ENCODE measurements at places on chromosomes 12 and 14.

DNA sequence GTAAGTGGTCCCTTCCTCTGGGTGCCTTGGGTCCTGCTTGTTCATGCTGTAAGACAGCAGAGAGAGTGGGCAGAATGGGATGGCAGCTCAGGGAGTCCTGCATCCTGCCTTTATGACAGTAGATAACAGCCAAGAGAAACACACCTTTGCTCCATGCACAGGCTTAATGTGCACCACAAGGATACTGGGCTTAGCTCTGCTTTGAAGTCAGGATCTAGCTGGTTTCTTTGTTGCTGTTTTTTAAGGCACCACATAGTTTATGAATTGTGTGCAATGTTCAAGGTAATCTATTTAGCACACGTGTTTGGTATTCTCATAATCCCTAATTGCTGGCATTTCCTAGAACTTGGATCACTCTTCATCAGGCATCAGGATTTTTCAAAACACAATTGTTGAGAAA is 239.5 kb upstream of the DCN start:
- DNase-seq, result no peak

DNA sequence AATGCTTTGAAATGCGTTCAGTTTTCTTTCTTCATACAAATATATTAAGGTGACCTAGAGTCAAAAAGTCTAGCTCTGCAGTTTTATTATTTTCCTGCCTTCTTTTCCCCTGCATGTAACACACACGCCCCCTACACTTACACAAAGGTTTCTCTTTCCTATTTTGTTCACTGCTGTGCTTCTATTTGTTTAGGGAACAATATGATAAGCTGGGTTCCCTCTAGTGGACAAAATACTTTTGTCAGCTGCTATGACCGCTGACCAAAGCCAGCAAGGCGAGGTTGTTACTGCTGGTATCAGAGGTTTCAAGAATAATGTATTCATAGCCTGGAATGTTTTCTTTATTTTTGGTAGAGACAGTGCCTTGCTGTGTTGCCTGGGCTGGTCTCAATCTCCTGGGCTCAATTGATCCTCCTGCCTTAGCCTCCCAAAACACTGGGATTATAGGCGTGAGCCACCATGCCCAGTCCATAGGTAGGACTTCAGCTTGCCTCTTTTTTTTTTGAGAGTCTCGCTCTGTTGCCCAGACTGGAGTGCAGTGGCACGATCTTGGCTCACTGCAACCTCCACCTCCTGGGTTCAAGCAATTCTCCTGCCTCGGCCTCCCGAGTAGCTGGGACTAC is 33.4 kb downstream of the FNTB start:
- no peak for DNase-seq

GRCh38 chr12:32360956-32361355 is 38.4 kb upstream of the FGD4 start:
- DNase-seq, result no peak

GRCh38 chr12:52493172-52493571 is at the start of gene KRT6A:
Gene KRT6A, minus strand, starts transcription at chr12:52493257. Its CDS starts 69 bp downstream, at chr12:52493188.
- DNase-seq, result no peak

- DNase-seq, result no peak
Observed at GRCh38 chr12:92673756-92674155, 29.0 kb upstream of the PLEKHG7 start.

DNA sequence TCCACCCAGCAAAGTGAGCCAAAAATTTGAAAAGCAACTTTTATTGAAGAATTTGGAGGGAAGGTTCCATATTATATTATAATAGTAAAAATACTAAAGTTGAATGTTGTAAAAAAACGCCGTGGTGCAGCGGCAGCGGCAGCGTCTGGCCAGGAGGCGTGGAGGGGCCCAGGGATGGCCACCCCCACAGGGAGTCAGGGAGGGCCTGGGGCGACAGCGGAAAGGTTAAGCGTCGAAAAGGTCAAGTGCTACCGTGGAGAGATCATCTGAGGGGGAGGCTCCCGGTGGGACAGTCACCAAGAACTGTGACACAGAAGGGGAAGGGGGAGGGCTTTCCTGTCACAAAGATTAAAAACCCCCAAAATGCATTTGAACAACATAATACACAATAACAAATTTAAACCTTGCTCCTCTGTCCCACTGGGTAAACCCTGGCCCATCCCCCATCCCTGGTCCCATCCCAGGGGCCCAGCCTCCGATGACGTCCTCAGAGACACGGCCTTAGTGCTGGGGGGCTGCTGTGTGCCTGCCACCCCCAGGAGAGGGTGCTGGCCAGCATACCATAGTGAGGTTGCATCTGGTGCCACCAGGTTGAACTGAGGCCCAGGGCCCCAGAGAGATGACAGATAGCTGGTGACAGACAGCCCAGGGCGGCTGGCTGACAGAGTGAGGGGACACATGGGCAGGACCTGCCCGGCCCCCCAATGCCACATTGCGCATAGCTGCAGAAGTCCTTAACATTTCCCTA is 16.6 kb downstream of the SIVA1 start:
- DNase-seq, result no peak

DNA sequence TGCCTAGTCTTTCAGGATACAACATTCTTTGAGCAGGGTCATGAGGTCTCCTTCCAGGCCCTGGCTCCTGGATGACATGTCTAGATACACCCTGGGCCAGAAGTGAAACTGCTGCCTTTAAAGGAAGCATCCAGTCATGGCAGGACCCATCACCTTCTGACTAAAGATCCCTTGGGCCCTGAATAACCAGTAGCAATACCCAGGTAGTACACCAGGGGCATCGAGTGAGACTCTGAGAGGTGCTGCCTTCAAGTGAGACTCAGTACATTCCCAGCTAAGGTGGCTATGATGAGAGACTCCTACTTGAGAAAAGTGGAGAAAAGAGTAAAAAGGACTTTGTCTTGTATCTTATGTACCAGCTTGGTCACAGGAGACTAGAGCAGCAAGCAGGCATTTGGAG is 23.5 kb downstream of the OR6C68 start:
- peak; percentile 3 for DNase-seq

GRCh38 chr12:97538705-97539104 is 76.1 kb downstream of the RMST start:
- no peak for DNase-seq

DNA sequence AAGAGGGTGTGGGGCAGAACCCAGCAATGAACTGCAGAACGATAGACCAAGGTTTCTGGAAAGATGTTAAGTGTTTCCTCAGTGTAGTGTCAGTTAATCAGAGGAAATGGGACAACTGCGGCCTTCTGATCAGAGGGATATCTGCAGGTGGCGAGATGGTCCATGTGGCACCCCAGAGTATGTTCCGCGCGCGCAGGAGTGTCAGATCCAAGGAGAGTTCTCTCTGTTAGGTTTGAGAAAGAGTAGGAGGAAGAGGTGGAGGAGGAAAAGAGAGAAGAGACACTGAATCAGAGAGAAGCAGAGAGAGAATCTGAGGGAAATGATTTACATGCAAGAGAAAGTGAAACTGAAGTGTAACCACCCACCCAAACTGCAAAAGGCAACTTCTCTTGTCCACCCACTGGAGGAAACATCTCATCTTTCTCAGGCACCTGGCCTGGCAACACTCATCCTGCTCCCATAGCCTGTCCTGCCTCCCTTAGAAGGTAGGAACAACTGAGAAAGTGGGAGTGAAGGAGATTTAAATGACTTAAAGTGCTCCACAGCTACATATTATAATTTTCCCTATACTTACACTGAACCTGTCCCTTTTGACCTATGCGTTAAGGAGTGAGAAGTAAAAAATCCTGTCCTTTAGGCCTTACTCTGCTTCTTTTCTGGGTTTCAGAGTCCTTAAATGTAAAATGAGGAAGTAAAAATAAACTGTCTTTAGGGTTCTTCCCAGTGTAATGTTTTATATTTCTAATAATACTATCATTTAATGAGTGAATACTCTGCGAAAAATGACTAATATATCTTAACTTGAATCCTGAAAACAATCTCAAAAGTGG is 6.8 kb upstream of the TESPA1 start:
- DNase-seq, result peak; percentile 52

GRCh38 chr14:41568979-41569378 is 37.7 kb upstream of the LRFN5 start:
- no peak for DNase-seq

DNA sequence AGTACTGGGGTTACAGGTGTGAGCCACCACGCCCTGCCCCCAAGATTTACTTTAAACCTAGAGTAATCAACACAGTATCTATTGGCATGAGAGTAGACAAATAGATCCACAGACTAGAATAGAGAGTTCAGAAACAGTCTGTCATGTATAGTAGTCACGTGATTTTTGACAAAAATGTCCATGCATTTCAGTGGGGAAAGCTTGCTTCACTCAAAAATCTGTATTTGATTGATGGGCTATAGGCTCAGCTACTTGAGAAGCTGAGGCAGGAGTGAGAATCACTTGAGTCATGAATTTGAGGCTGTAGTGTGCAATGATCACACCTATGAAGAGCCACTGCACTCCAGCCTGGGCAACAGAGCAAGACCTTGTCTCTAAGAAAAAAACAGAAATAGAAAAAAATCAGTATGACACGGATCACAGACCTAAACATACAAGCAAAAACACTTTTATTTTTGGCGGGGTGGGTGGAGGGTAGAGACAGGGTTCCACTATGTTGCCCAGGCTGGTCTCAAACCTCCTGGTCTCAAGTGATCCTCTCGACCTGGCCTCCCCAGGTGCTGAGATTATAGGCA is 7.6 kb upstream of the ORAI1 start:
- no peak for DNase-seq

DNA sequence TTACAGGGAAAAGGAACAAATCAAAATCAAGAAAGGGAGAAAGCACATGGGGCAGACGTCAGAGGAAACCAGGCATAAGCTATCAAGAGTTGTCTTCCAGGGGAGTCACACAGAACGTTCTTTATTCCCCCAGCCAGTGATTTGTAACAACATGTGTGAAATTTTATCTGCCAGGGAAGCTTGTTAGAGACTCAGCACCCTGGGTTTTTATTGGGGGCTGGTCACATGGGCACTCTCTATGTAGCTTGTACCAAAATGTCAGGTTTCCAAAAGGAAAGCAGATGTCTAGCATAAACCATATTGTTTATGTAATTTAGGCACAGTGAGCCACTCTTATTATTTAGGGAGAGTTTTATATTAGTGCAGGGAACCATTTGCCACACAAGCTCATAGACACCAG is 440.4 kb upstream of the DCN start:
- no peak for DNase-seq

- DNase-seq, result no peak
Observed at GRCh38 chr12:57904426-57904825, 36.9 kb upstream of the ATP23 start.

DNA sequence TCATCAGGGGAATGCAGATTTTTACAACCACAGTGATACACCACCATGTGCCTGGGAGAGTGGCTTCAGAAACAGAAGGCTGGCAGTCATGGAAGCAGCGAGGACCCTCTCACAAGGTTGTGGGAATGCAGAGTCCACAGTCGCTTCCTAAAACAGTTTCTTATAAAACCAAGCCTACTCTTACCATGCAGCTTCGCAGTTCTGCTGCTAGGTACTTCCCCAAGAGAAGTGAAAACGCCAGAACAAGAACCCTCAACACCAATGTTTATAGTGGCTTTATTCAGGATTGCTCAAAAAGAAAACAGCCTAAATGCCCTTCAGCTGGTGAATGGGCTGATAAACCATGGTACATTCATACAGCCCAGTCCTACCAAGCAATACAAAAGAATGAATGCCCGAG is 87.2 kb downstream of the DDX51 start:
- DNase-seq, result no peak

DNA sequence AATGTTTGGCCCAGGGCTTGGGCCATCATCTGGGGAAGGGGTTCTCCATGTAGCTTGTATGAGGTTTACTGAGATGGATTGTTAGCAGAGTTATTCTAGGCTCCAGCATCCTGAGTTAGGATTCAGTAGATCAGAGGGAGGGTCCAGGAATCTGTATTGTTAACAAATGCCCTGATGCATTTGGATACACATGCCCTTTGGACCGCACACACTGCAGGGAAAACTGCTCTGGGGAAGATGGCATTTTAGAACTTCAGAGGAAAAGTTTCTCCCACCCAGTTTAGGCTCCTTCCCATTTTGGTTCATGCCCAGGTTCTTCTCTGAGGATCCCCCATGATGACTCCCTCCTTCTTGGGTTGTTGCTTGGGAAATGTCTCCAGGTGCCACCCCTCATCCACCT is 193.3 kb downstream of the KTN1 start:
- DNase-seq, result no peak

DNA sequence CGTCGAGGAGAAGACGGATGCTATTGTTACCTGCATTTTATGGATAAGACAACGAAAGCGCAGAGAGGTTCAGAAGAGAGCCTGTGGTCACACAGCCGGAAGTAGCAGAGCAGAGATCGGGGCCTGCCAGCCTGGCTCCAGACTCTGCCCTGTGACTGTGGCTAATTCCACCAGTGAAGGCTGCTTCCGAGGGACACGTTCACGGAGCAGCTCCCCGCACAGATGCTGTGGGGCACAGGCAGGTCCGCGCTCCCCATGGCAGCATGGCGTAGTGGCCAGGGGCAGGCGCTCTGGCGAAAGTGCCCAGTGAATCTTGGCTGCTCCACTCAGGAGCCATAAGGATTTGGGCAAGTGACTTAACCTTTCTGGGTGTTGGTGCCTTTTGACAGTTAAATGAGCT is 9.8 kb downstream of the RIMBP2 start:
- no peak for DNase-seq

DNA sequence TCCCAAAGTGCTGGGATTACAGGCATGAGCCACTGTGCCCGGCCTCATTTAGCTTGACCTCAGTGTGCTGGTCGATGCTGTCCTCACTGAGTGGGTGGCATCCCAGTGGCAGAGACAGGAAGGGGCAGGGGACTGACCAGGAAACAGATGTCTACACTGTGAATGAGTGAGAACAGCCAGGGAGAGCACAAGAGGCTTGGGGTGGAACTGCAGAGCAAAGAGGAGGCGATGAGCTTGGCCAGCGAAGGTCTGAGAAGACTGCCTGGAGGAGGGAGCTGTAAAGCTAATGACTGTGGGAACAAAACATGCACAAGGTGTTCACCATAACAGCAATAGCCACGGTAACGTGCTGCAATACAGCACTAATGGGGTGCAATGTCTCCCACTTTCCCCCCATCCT is 57.2 kb upstream of the BEGAIN start:
- no peak for DNase-seq

DNA sequence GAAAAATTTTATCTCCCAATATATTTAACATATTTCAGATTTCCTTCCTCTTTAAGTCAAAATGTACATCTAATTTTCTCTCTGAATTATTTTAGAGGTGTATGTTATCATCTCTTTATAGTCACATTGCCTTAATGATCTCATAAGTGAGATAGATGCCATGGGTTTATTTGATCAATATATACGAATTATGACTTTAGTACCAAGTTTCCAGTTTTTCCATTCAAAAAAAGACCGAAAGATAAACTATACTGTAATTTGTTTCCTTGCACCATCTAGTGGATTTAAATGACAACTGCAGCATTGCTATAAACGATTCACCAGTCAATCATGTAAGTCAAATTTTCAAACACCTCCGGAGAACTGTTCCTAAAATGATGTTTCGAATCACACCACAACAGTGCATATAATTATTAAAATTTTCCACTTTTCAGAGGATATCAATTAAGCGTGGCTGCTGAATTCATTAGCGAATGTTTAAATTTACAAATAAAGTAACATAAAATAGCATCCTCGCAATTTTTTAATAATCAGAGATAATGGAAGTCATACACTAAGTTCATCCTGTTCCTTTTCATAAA is 419 bp upstream of the ATXN7L3B start:
- DNase-seq, result no peak

Data from stimulated activated CD4-positive, alpha-beta T cell treated with anti-CD3 and anti-CD28 coated beads, Interleukin-15, amount 100 ng/mL, for 24 hours (primary cell).